Heart right ventricle (tissue), 16 donors: ENCODE measurements at places on chromosomes 4 and X. TPM values are rescaled to one million over a fixed set of nuclear protein-coding genes. Genes with fewer than 3 reads are reported as not detected.

Gene PRDM5
- total RNA-seq, result 9.6 TPM

DNA sequence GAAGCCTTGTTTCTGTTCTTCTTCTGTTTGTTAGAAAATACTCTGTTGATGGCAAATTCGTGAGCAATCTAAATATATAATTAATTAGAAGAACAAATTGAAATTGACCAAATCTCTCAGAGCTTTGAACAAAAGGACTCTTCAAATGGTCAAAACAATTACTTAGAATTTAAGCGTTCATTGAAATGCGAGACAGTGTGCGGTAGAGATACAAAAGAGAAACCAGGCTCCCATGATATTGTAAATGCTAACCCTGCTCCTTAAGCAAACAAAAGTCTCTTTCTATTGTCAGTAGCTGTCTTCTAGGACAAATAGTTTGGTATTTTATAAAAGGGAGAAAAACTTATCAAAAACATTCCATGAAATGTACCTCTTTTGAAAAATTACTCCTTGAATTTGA lies 453.4 kb upstream of the MAGEB2 start:
- no peak overlapping the region for H3K4me3 ChIP-seq
- no peaks in the 10 kb centered on the region for H3K4me1 ChIP-seq
- DNase-seq, result no peak
- H3K27ac ChIP-seq, result no peak overlapping the region
- no peaks in the 10 kb centered on the region for H3K27me3 ChIP-seq
- H3K36me3 ChIP-seq, result no peaks in the 10 kb centered on the region

Gene TBC1D9
- total RNA-seq, result 18.2 TPM

DNA sequence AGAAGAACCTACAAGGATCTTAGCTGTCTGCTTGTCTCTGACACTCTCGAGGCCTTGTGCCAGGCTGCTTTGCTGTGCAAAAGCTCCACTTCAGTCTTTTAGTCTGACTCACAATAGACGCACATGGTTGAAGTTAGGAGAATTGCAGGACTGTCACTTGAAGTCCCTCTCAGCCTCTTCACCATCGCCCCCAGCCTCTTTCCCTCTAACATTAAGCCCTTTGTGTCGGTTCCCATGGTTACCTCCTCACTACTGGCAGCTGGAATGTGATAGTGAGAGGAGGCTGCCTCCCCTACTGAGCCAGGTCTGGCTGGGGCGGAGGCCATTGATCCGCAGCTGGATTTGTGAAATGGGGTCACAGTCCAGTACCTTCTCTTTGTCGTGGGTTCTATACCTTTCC lies 201.8 kb downstream of the SOWAHB start:
- no peak for DNase-seq
- H3K4me3 ChIP-seq, result no peak overlapping the region
- peaks cover 3% of the 10 kb centered on the region for H3K4me1 ChIP-seq
- H3K27me3 ChIP-seq, result peaks cover 2% of the 10 kb centered on the region
- H3K36me3 ChIP-seq, result no peaks in the 10 kb centered on the region
- no peak overlapping the region for H3K27ac ChIP-seq
